ENCODE measurements at places on chromosomes 4 and X.

GRCh38 chrX:91389026-91389425 is 45.6 kb upstream of the PABPC5 start:
- DNase-seq: no peak

- no peak for DNase-seq
These were observed 3.2 kb downstream of the GBA3 start for GRCh38 chr4:22695917-22696316.

GRCh38 chr4:10106421-10107039 is 10.1 kb downstream of the WDR1 start:
- peak; percentile 69 for DNase-seq

- no peak for DNase-seq
These were observed 263.5 kb downstream of the AFF2 start for GRCh38 chrX:148763896-148764295.

GRCh38 chrX:85303544-85303943 is 59.8 kb downstream of the ZNF711 start:
- no peak for DNase-seq

DNA sequence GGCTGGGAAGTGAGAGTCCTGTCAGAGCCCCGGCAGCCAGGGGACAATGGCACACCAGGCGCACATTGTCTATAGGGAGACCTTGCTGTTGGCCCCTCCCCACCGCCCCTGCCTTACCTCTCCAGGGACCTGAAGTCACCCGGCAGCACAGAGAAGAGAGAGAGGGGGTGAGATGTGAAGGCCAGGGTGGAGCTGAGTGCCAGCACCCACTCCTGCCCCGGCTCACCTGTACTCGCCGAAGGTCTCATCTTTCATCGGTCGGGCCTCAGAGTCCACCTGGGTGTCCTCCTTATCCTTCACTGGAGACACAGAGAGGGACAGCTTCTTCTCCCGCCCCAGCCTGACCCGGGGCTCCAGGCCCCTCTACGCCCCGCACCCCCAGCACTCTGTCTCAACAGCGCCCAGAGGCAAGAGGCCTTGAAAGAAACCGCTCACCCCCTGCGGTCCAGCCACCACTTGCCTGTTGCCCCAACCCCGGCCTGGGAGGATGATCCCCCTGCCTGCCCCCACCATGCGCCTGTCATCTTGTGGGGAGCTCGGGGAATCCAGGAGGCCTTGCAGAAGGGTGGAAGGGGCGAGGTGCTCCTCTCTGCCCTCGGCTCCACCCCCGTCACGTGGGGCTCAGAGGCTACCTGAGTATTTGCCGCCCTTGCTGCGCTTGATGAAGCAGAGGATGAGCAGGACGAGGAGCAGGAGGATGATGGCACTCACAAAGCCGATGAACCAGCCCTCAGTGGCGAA is 22.6 kb downstream of the L1CAM start:
- no peak for DNase-seq
